ENCODE measurements at places on chromosomes 11 and 22. TPM values are rescaled to one million over a fixed set of nuclear protein-coding genes. Genes with fewer than 3 reads are reported as not detected.

FXYD2 gene
- total RNA-seq = 19.3 TPM

PCNX3 gene
- 41.3 TPM for total RNA-seq

GAL3ST1 gene
- total RNA-seq = 8.0 TPM

SLC22A8 gene
- total RNA-seq = not detected

TPBGL gene
- 0.27 TPM for total RNA-seq

SLC6A5 gene
- not detected for total RNA-seq

SOX6 gene
- 0.01 TPM for total RNA-seq

GAB4 gene
- not detected for total RNA-seq

CRYBA4 gene
- not detected for total RNA-seq

BRSK2 gene
- 5.4 TPM for total RNA-seq

HEPACAM gene
- not detected for total RNA-seq

TMEM86A gene
- total RNA-seq = 0.21 TPM

OR4A16 gene
- not detected for total RNA-seq

Measured in A549 treated with CORT108297 at 1 μM for 4 hours (cell line).